Activated CD8-positive, alpha-beta memory T cell treated with anti-CD3 and anti-CD28 coated beads, Interleukin-2, amount 10 ng/mL, durations not matched to agents 7 days and 5 days (primary cell): ENCODE measurements at places on chromosomes 11 and 22. TPM values are rescaled to one million over a fixed set of nuclear protein-coding genes. Genes with fewer than 3 reads are reported as not detected.

DNA sequence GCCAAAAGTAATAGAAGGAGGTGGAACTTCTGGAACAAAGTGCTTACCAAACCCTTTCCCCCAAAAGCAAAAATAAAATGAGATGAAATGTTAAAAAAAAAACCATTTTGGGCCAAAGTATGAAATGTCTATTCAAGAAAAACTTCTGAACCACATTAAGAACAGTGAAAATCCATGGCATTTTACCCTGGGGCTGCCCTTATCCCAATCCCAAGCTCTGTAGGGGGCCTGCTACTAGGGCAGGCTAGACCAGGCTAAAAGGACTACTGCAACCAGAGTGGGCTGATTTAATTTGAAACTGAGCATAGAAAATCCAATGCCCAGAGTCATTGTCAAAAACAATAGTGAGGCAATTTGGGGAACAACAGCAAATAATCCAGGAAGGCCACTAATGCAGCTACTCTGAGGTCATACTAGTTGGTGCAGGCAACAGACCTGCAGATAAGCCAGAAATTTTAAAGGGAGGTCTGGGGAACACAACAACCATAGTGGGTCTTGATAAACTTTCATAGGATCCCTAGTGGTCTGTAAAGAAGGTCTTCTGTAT, 99.4 kb downstream of the RELT start:
- H3K27me3 ChIP-seq = no peaks in the 10 kb centered on the region
- no peak for DNase-seq
- peaks cover 7% of the 10 kb centered on the region for H3K36me3 ChIP-seq
- no peaks in the 10 kb centered on the region for H3K4me1 ChIP-seq
- no peak overlapping the region for H3K27ac ChIP-seq

Gene KBTBD3
- total RNA-seq = 8.7 TPM

DNA sequence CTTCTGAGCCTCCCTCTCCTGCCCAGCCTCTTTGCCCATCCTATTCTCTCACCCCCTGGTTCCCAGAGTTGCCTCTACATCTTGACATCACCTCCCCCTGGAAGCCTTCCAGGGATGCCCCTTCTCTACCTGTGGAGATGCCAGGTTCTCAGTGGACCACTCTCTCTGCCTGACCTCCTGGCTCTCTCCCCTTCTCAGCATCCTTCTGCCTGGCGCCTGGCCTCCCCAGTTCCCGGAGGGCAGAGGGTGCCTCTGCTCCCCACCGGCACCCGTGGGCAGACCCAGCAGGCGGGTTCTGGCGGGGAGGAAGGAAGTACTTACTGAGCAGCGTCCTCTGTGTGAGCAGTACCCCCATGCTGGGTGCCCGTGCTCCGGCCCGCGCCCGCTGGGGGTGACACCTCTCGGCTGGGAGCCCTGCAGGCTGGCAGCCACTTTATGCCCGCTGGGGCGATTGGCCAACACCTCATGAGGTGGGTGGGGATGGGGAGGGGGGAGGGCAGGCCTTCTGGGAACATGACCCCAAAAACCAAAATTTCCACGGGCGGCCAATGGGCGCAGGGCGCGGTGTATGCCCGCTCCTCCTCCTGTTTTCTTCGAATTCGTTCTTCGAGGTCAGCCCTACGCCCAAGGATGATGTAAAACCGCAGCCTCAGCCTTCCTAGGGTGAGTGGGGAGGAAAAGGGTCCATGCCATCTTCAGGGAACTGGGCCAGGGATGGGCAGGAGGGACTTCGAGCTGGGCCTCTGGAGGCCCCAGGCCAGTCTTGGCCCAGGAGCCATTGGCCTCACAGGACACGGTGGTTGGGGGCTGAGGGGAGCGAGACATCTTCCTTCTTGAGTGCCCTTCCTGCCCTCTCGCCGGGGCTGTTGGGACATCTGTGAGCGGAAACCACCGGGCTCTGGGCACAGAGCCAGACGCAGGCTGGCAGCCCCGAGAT, at the start of gene OSM:
Gene OSM (minus strand): TSS at position 407 of the 937 bp plus-strand sequence. CDS start 52 bp downstream, at position 355.
- peak within 1 kb of the TSS; percentile 97 for H3K27ac ChIP-seq
- peak within 1 kb of the TSS; percentile 98 for H3K4me3 ChIP-seq
- H3K27me3 ChIP-seq = no peaks in the 10 kb centered on the region
- peaks cover 62% of the 10 kb centered on the region for H3K4me1 ChIP-seq
- H3K36me3 ChIP-seq = peaks cover 67% of the 10 kb centered on the region

Gene FOLR2
- total RNA-seq = not detected

Gene SHANK2
- not detected for total RNA-seq

Gene SCUBE2
- total RNA-seq = not detected

- H3K36me3 ChIP-seq = peaks cover 4% of the 10 kb centered on the region
- DNase-seq = no peak
- H3K27me3 ChIP-seq = no peaks in the 10 kb centered on the region
- H3K27ac ChIP-seq = no peak overlapping the region
These were observed 66.3 kb upstream of the CHRM4 start for GRCh38 chr11:46457659-46458424.

DNA sequence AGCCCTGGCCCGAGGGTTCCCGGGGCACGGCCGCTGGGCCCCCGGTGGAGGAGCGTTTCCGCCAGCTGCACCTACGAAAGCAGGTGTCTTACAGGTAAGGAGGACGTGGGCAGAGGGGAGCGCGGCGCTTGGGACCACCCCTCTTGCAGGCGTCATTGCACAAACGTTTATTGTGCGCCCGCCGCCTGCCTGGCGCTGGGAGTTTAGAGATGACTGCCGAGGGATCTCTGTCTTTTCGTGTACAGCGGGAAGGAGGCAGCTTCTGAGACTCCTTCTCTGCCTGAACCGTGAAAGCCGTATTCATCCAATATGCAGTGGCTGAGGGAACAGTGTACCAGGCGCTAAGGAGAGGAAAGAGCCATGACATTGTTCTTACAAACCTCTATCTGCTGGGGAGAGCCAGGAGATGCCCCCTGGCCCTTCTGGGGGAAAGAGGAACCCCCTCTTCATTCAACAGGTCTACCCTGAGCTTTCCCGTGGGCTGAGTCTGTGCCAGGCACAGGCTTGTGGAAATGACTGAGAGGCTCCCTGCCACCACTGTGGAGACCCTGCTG, 13.8 kb upstream of the DGKZ start:
- no peak for DNase-seq
- H3K4me3 ChIP-seq = peak overlapping the region; percentile 13
- peaks cover 61% of the 10 kb centered on the region for H3K27me3 ChIP-seq
- H3K27ac ChIP-seq = no peak overlapping the region

Gene OR2AG2
- total RNA-seq = not detected

DNA sequence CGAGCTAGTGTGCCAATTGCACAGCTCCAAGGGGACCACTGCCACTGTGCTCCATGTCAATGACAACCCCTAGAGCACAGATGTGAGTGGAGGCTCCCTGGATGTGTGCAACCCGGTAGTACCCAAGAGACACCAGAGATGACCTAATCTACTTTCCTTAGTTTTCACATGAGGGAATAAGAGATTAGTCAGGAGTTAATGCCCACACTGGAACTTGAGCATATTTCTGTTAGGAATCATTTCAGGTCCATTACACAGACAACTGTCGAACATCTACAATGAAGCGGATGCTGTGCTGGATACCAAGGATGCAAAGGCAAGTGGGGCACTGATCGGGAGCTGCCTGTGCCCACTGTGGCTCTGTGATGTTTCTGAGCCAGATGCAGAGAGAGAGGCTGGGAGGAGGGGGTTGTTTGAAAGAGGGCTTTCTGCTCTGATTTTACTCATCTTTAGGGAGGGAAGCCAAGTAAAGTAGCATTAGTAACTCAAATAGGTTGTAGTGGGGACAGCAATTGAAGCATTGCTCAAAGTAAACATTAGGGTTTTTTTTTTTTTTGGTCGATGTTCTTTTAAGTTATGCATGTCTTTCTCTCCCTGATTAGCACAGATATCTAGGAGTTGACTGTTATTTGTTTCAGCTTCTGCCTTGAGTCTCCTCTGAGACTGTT, 82.5 kb upstream of the SORL1-AS1 start:
- H3K4me3 ChIP-seq = no peak overlapping the region
- peaks cover 25% of the 10 kb centered on the region for H3K36me3 ChIP-seq
- H3K27me3 ChIP-seq = no peaks in the 10 kb centered on the region
- no peak for DNase-seq
- peaks cover 16% of the 10 kb centered on the region for H3K4me1 ChIP-seq

GRCh38 chr11:34158661-34159060, 53.2 kb downstream of the NAT10 start:
- H3K4me3 ChIP-seq = no peak overlapping the region
- peaks cover 3% of the 10 kb centered on the region for H3K36me3 ChIP-seq
- H3K4me1 ChIP-seq = peaks cover 42% of the 10 kb centered on the region
- DNase-seq = peak; percentile 82

Gene ARHGAP8
- total RNA-seq = 1.1 TPM

DNA sequence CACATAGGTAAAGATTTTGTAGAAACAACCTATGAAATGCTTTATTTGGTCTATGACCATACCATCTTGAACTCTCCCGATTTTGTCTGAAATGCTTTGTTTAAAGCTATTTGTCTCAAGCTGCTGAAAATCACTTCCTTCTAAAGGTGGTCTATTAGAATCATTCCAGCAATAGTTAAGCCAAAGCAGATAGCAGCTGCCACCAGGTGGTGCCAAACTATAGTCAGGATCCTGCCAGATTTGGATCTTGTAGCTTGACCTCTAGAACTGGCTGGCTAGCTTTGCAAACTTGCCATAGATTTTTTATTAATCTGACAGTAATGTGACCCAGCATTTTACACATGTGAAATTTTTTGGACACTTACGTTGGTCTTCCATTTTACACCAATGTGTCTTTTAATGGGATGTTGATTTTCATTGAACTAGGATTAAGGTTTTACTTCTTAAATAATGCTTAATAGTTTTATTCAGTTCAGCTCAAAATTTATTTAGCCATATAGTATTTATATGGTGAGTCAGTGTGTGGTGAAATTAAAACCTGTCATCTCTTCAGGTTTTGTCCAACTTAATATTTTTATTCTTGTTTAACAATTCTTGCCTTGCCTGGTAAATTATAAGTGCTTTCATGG, 19.7 kb downstream of the CTR9 start:
- peaks cover 2% of the 10 kb centered on the region for H3K4me1 ChIP-seq
- peak; percentile 50 for DNase-seq
- no peak overlapping the region for H3K27ac ChIP-seq
- peaks cover 62% of the 10 kb centered on the region for H3K36me3 ChIP-seq
- no peaks in the 10 kb centered on the region for H3K27me3 ChIP-seq

Gene EFCAB6
- 0.14 TPM for total RNA-seq

DNA sequence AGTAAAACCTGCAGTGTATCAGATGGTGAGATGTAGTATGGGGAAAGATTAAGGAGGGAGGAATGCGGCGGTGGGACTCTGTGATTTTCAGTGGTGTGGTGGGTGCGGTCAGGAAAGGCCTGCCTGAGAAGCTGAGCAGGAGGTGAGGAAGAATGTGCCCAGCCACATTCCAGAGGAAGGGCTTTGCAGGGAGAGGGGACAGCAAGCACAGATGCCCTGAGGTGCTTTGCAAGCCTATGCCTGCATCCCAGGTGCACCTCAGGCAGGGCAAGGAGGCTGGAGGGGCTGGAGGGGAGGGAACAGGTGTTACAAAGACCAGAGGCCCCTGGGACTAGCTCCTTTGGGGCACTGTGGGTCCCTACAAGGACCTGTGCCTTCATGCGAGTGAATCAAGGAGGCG, 42.1 kb downstream of the MYO7A start:
- peaks cover 5% of the 10 kb centered on the region for H3K4me1 ChIP-seq
- no peaks in the 10 kb centered on the region for H3K36me3 ChIP-seq
- H3K27me3 ChIP-seq = no peaks in the 10 kb centered on the region
- no peak for DNase-seq

GRCh38 chr22:39244496-39245129, at the start of gene PDGFB:
Gene PDGFB, minus strand, starts transcription at chr22:39244982. Its CDS starts 1,019 bp downstream, at chr22:39243963.
- no peak within 1 kb of the TSS for H3K27ac ChIP-seq
- H3K4me1 ChIP-seq = peaks cover 23% of the 10 kb centered on the region

Gene SHISA8
- 0.70 TPM for total RNA-seq

DNA sequence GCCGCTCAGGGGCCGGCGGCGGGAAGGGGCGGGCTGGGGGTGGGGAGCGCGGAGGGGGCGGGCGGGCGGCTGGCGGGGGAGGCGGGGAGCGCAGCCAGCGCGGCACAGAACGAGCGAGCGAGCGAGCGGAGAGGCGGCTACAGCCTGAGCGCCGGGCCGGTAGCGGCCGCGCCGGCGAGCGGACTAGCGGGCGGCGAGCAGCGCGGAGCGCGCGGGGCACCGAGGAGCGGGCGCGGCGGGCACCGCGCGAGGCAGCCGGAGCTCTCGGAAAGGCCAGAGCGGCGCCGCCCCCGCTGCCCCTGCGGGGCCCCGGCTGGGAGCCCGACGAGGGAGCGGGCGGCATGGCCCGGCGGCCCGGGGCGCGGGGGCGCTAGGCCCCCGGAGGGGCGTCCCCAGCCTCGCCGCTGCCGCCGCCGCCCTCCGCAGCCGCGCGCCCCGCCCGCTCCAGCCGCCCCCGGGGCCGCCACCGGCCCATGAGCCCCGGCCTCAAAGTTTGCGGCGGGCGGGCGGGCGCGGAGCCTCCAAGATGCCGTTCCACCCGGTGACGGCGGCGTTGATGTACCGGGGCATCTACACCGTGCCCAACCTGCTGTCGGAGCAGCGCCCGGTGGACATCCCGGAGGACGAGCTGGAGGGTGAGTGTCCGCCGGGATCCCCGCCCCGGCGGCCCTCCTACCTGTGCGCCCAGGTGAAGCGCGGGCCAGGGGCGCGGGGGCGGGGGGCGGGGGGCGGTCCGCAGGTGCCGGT, at the start of gene CABP7:
Gene CABP7 (plus strand): TSS at position 105 of the 747 bp plus-strand sequence. CDS start 422 bp downstream, at position 527.
- no peak within 1 kb of the TSS for H3K4me3 ChIP-seq
- H3K4me1 ChIP-seq = no peaks in the 10 kb centered on the region
- H3K36me3 ChIP-seq = no peaks in the 10 kb centered on the region
- H3K27ac ChIP-seq = no peak within 1 kb of the TSS

- DNase-seq = no peak
- no peak overlapping the region for H3K4me3 ChIP-seq
These were observed 8.4 kb downstream of the LINC01488 start for GRCh38 chr11:69489746-69490365.

- H3K36me3 ChIP-seq = no peaks in the 10 kb centered on the region
- H3K4me3 ChIP-seq = no peak overlapping the region
- no peaks in the 10 kb centered on the region for H3K27me3 ChIP-seq
- H3K4me1 ChIP-seq = peaks cover 17% of the 10 kb centered on the region
- H3K27ac ChIP-seq = peak overlapping the region; percentile 42
These were observed 164.6 kb downstream of the ETS1 start for GRCh38 chr11:128422576-128423370.

Gene CABP4
- total RNA-seq = 3.4 TPM

DNA sequence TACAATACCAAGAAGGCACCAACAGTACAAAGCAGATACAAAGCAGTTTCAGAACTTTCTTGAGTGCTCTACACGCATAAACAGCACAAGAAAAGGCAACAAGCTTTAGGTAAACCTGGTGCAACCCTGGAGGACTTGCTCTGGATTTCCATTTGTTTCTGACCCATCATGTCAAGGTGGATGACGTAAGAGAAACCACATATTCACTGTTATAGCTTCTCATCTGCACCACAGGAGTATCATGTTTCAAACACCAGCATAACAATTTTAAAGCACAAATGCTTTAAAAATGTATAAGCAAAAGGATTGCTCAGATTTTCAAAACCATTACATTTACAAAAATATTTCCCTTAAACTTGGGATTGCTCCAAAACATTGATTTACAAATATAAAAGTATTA, 25.0 kb upstream of the YPEL1 start:
- peak overlapping the region; percentile 11 for H3K4me3 ChIP-seq
- H3K4me1 ChIP-seq = peaks cover 65% of the 10 kb centered on the region
- no peaks in the 10 kb centered on the region for H3K27me3 ChIP-seq
- H3K27ac ChIP-seq = peak overlapping the region; percentile 61
- H3K36me3 ChIP-seq = peaks cover 58% of the 10 kb centered on the region
